Motor neuron (in vitro differentiated cells): ENCODE measurements at places on chromosomes 7 and 10.
A peak's percentile ranks its signal among the peaks of the same experiment; 100 is the strongest.

GRCh38 chr7:150788474-150789269, 11.5 kb downstream of the TMEM176B start:
- ATAC-seq = peak; percentile 30

DNA sequence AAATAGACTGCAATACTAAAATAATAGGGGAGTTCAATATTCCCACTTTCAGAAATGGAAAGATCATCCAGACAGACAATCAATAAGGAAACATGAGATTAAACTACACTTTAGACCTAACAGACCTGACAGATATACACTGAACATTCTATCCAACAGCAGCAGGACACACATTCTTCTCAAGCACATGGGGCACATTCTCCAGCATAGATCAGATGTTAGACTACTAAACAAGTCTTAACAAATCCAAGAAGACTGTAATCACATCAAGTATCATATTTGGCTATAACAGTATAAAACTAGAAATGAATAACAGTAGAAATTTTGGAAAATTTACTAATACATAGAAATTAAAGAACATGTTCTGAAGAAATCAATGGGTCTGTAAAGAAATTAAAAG, 458.9 kb upstream of the ANKRD30A start:
- no peak for ATAC-seq

GRCh38 chr10:62454687-62455397, 80.7 kb downstream of the ZNF365 start:
- peak; percentile 94 for ATAC-seq

- no peak for ATAC-seq
Observed at GRCh38 chr7:45239486-45239885, 81.9 kb downstream of the RAMP3 start.

DNA sequence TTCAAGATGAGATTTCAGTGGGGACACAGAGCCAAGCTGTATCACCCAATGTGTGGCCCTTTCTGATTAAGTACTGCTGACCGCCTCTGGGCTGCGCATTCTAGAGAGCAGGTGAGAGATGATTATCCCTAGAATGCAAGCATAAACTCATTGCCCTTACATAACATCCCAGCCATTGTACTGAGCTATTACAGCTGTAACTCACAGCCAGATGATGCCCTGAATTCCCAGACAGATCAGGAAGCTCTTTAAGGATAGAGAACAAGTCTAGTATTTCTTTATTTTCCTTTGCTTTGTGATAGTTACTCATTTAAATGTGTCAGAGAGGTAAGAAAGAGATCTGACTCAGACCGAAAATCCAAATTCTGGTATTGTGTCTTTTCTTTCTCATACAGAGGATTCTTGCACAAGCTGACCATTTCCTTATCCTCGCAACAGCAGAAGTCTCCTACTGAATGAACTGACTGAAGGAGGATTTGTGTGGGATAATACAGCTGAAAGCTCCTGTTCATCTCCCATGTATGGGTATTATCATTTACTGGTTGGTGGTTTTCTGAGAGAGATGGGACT, 58.4 kb downstream of the ZNF22 start:
- no peak for ATAC-seq

DNA sequence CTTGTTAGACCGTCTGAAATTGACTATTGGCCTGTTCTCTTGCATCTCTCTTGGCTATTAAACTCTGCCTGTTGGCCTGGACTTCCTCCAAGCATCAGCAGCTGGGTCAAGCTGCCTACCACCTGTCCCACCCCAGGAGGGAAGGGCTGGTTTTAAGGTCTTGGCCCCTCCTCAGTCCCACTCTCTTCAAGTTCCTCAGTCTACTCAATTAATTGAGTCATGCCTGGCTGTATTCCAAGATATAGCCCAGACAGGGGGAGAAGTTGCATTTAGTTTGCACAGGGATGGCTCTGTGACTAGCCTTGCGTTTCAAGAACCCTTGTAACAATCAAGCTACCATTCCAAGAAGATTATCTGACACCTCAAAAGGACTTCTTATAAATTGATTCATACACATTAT, 113.8 kb upstream of the GLI3 start:
- ATAC-seq = no peak

DNA sequence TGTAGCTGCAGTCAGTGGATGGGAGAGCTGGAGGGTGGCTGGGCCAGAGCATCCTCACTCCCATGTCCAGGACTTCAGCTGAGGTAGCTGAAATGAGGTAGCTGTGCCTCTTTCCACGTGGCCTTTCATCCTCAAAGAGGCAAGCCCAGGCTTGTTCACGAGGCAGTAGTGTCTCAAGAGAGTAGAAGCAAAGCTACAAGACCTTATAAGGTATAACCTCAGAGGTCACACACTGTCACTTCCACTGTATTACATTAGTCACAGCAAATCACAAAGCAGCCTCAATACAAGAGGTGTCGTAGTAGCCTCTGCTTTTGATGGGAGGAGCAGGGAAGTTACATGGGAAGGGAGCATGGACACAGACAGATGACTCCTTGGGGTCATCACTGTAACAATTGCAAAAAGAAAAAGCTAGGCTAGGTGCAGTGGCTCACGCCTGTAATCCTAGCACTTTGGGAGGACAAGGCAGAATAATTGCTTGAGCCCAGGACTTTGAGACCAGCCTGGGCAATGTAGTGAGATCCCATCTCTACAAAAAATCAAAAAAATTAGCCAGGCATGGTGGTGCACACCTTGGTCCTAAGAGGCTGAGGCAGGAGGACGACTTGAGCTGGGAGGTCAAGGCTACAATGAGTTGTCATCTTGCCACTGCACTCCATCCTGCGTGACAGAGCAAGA, 97.5 kb downstream of the SKIDA1 start:
- no peak for ATAC-seq

GRCh38 chr7:21407796-21408480, 19.9 kb upstream of the SP4 start:
- ATAC-seq = no peak

DNA sequence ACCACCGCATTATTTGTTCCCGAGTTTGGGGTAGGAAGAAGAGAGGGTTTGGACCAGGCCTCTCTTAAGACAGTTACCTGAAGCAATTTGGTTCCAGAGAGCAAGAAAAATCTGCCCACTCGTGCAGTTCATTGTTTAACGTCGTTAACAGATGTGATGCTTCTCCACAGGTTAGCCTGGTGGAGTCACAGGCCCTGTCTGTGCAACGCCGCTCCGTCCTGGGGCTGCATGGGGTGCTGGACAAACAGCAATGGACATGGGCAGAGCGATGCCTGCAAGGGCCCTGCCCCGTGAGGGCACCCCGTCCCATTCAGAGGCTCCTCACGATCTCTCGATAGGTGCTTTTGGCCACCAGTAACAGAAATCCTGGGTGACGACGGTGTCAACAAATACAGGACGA, 9.7 kb downstream of the FOXL3 start:
- no peak for ATAC-seq

GRCh38 chr7:29095631-29096445, 50.5 kb downstream of the CPVL start:
- no peak for ATAC-seq

- no peak for ATAC-seq
Observed at GRCh38 chr7:12549106-12549505, 21.4 kb upstream of the SCIN start.

- no peak for ATAC-seq
Observed at GRCh38 chr7:17030559-17030958, 148.8 kb upstream of the AGR3 start.

DNA sequence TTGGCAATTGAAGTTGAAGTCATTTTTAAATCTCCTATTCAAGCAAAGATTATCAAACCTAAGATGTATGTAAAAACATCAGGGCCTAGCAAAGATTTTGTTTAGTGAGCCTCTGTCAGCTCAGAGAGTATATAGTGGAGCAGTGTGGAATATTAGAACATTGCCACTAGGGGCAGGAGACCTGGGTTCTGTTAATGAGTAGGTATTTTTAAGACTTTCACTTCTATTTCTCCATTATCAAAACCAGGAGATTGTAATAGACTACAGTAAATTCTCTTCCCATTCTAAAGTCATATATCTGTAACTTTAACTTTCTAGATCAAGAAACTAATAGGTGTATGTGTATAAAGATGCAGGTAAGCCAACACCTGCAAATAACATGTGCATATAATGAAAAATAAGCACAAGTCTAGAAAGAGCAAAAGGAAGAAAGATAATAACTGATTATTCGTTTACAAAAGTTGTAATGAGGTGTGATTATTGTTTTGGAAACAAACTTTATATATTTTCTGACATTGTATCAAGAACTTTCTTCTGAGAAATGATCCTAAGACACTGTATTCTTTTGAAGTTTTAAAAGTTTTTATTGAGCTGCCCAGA, 64.4 kb downstream of the KCND2 start:
- no peak for ATAC-seq

- ATAC-seq = no peak
Observed at GRCh38 chr10:82668221-82668895, 793.4 kb downstream of the NRG3 start.

GRCh38 chr7:108093341-108093740, 36.8 kb downstream of the LAMB4 start:
- ATAC-seq = no peak

- no peak for ATAC-seq
Observed at GRCh38 chr7:22751341-22751740, 24.3 kb downstream of the IL6 start.

- peak; percentile 71 for ATAC-seq
Observed at GRCh38 chr10:49841615-49842332, 79.7 kb upstream of the OGDHL start.
